Stomach (tissue), 19 donors: ENCODE measurements at places on chromosomes 13 and 19. TPM values are rescaled to one million over a fixed set of nuclear protein-coding genes. Genes with fewer than 3 reads are reported as not detected.

Gene VSIG10L
- polyA plus RNA-seq: 39.6 TPM

Gene C19orf85
- polyA plus RNA-seq: 0.23 TPM

Gene HCST
- polyA plus RNA-seq: 11.3 TPM

Gene FIZ1
- polyA plus RNA-seq: 10.8 TPM

Gene OLFM4
- polyA plus RNA-seq: 0.92 TPM

Gene PRR36
- polyA plus RNA-seq: 0.45 TPM

Gene MYH14
- 54.2 TPM for polyA plus RNA-seq

Gene USHBP1
- polyA plus RNA-seq: 4.1 TPM

Gene ICAM5
- not detected for polyA plus RNA-seq

Gene TRIP10
- 111 TPM for polyA plus RNA-seq

Gene SOX1
- not detected for polyA plus RNA-seq

Gene KLK4
- not detected for polyA plus RNA-seq

Gene LILRA2
- 0.61 TPM for polyA plus RNA-seq

Gene LSR
- 84.4 TPM for polyA plus RNA-seq

Gene ZIK1
- 0.92 TPM for polyA plus RNA-seq

Gene CPT1C
- 2.4 TPM for polyA plus RNA-seq

Gene SLC10A2
- polyA plus RNA-seq: not detected

Gene GPR18
- not detected for polyA plus RNA-seq

Gene FFAR3
- 0.56 TPM for polyA plus RNA-seq

Gene ATXN8OS
- not detected for polyA plus RNA-seq

Gene KCNN4
- polyA plus RNA-seq: 8.6 TPM

Gene ATP4B
- 170 TPM for polyA plus RNA-seq

Gene CIRBP
- 686 TPM for polyA plus RNA-seq

Gene LGI4
- polyA plus RNA-seq: 18.6 TPM

Gene FTL
- 8,824 TPM for polyA plus RNA-seq

Gene ZNF573
- 0.68 TPM for polyA plus RNA-seq

Gene SELENOV
- not detected for polyA plus RNA-seq

Gene ZNF324B
- 2.3 TPM for polyA plus RNA-seq

Gene QPCTL
- 7.0 TPM for polyA plus RNA-seq

Gene ZNF223
- polyA plus RNA-seq: 1.2 TPM

Gene RETN
- 41.4 TPM for polyA plus RNA-seq

Gene CACTIN
- polyA plus RNA-seq: 13.9 TPM

Gene KASH5
- polyA plus RNA-seq: 0.20 TPM

Gene ICAM1
- 8.8 TPM for polyA plus RNA-seq

Gene OR4F17
- not detected for polyA plus RNA-seq

Gene THSD1
- polyA plus RNA-seq: 0.12 TPM

Gene GAS6
- polyA plus RNA-seq: 34.7 TPM

Gene LILRA5
- polyA plus RNA-seq: 2.9 TPM

Gene TINCR
- 14.2 TPM for polyA plus RNA-seq

Gene FFAR1
- polyA plus RNA-seq: not detected

Gene TCF3
- 33.7 TPM for polyA plus RNA-seq

Gene BRSK1
- polyA plus RNA-seq: 2.4 TPM

Gene LCP1
- 20.0 TPM for polyA plus RNA-seq

Gene ONECUT3
- polyA plus RNA-seq: not detected

Gene CBLC
- polyA plus RNA-seq: 50.9 TPM

Gene LILRB2
- 1.1 TPM for polyA plus RNA-seq

Gene TLE2
- polyA plus RNA-seq: 24.1 TPM

Gene VAV1
- polyA plus RNA-seq: 1.7 TPM

Gene CRTC1
- polyA plus RNA-seq: 4.6 TPM

Gene MBD3L2
- polyA plus RNA-seq: not detected

Gene NOTCH3
- polyA plus RNA-seq: 12.6 TPM

Gene ZNF600
- 4.7 TPM for polyA plus RNA-seq

Gene KATNAL1
- polyA plus RNA-seq: 1.4 TPM

Gene CCDC70
- not detected for polyA plus RNA-seq

Gene JAK3
- polyA plus RNA-seq: 2.3 TPM
